NCI-H510A treated with DMSO at 0.1 percent for 48 hours (cell line): ENCODE measurements at places on chromosomes 5 and 9.
A peak's percentile ranks its signal among the peaks of the same experiment; 100 is the strongest.

- DNase-seq = no peak
These were observed 127.8 kb downstream of the PRR16 start for GRCh38 chr5:120591911-120592310.

DNA sequence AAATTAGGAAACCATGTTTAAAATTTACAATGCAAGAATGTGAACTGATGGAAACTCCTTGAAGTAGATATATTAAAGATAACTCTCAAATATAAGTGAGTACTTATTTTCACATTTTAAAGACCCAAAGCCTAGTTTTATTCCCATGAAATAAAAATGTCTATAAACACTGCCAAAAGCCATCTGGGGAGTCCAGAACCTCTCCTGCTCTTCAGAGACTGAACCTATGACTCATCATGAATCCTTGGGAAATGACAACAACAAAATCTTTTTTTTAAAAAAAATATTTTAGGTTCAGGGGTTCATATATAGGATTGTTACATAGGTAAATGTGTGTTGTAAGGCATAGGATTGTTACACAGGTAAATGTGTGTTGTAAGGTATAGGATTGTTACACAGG, 33.8 kb upstream of the FYB1 start:
- no peak for DNase-seq

GRCh38 chr9:132207839-132208615, 46.2 kb downstream of the NTNG2 start:
- no peak for DNase-seq

DNA sequence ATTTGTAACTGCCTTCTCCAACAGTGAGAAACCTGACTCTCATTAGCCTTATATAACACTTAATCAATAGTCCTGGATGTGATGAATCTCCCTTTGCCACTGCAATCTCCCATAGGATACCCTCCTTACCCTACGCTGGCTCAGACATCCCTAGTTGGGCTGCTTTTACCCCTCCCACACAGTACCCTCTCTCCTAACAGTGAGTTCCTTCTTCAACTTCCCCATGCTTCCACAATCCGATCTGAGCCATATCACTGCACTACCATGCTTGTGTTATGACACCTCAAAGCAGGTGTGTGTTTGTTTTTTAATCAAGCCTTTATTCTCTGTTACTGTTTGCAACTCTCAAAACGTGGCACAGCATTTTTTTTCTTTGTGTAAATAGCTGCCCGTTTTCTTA, 60.5 kb upstream of the C9orf72 start:
- no peak for DNase-seq

- no peak for DNase-seq
These were observed 117.5 kb downstream of the SLC1A3 start for GRCh38 chr5:36723912-36724311.

DNA sequence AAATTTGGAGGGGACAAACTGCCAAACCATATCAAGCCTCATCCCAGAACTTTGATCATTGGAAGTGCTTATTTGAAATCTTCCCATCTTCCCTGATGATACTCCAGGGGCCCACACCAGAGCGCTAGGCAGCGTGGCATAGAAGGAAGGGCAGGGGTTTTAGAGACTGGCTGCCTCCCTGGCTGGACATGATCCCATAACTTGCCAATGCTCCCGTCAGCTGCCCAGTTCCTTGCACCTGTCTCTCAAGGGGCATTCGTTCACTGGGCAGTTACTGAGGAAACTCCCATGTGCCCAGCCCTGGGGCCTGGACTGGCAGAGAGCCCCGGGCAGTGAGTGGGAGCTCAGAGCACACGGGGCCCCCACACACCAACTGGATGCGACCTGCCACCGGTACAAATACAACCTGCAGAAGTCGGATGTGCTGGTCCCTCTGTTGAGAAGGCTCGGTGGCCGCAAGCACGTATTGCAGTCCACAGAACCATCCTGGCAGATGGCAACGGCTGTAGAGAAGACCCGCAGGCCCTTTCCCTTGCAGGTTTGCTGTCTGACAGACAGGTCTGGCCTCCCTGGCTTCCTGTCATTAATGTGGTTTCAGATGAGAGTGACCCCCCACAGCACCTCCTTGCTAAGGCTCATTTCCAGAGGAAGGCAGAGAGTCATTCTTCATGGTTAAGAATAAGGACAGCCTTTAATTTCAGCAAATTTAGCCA, 122.4 kb downstream of the MVB12B start:
- DNase-seq = peak; percentile 26

DNA sequence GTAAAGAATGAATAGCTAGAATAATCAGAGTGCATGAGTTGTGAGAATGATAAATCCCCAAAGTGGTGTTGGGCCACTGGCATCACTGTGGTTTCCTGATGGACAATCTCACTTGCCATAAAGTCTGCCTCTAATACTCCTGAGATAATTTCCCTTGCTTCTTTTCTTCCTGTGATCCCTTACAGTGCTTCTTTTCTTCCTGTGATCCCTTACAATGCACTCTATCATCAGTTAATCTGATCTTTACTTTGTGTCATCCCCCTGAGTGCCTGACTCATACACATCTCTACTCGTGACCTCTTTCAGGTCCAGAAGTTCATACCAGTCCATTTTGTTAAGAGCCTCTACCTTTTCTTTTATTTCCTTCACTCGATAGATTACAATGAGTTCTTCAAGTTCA, 418.3 kb downstream of the HCN1 start:
- no peak for DNase-seq

DNA sequence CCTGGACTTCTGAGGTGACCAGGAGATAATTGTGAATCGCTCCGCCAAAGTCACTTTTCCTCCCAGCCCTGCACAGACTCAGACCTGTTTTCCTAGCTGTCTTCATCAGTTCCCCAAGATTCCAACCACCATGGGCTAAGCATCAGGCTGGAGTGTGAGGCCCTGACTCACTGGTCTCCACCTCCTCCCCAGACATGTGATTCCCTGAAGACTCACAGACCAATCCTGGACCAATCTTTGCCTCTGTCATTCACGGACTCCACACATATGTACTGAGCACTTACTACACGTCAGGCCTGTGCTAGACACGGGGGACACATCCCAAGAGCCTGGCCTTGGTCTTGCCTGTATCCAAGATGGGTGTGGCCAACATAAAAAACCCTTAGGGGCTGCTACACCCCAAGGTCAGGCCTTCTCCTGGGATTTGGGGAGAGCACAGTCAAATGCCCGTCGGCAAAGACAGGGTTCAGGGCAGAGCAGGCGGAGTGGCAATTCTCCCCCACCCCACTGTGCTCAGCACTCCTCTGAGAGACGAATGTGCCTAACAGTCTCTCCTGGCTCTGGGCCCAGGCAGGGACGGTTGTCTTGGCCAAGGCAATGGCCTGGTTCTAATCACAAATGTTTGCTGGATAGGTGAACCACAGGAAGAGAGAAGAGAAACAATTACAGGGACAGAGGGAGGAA, 11.9 kb downstream of the EEIG1 start:
- no peak for DNase-seq

DNA sequence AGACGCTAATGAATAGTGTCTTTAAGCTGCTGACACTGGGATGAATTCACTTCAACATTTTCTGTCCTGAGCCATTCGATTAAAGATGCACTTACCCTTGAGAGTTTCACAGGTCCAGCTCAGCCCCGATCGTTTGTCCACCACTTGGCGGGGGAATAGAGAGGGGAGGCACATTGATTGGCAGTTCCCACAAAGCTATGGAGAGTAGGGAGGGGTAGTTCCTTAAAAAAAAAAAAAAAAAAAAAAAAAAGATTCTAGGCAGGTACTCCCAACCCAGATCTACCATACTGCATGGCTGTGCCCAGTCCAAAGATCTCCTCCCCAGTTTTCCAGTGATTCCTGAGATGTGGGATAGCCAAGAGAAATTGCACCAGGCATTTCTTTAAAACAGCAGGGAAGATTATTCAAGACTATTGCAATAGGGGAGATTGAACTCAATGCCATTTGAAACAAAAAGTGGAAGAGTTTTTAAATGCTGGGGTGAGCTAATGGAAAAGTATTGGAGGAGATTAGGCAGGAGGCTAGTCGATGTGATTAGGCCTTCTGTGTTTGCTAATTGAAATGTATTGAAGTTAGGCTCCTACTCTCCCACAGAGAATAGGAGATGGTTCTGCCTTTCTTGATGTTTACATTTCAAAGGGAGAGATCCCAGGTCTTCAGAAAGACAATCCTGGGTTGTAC, 2217.4 kb upstream of the WWC1 start:
- no peak for DNase-seq

- DNase-seq = peak; percentile 53
These were observed 20.4 kb downstream of the CRB2 start for GRCh38 chr9:123376218-123377071.

GRCh38 chr9:127004946-127005769, 90.6 kb downstream of the RALGPS1 start:
- DNase-seq = no peak

GRCh38 chr9:95482621-95483020, 34.1 kb downstream of the PTCH1 start:
- DNase-seq = no peak

DNA sequence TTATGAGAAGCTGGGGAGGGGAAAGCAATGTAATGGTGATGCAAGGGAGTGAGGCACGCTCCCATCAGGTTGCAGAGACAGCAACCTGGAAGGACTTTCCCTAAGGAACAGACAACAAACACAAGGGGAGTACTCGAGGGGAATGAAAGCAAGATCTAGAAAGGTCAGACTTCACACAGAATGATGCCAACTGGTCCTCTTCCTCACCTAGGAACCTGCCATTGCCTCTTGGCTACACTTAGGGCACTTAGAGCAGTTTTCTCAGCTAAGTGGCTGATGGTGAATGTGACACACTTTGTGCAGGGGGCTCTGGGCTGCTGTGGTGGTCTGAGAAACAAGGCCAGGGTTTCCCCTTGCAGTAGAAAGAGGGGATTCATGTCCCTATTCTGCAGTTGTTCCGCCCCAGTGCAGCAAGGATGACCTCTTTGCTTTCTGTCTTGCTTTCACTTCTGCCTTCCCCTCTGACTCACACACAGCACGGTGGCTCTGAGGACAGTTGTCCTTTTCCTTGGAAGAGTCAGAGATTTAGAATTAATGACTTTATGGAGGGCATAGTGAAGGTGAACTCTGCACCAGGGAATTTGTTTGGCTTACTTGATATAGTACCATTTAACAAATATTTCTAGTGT, 394.0 kb upstream of the KLF4 start:
- DNase-seq = no peak

DNA sequence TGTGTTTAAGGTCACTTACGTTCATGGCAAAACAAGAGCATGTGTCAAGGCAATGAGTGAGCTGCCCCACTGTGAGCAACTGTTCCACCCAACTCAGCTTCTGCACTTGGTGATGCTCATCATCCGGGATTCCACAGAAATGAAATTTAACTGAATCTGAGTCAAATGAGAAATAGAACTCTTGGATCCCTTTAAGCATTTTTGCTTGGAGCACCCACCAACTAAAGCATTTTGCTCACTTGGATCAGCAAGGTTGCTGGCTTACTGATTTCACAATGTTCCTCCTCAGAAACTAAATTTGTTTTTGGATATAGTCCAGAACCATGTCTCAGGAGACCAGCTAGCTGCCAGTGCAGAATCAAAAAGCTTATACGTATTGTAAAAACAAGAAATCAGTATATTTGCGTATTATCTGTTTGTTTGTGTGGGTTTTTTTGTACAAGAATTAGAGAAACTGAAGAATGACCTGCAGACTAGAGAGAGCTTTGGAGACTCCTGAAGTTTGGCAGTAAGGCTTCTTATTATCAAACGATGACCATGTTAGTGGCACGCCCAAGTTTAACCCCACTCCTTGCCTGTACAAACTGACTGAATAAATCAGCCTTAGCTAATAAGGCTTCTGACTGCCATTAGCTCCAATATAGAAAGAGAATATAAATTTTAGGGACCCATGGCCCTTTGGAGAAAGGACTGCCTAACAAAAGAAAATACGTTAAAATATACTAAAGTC, 153.8 kb upstream of the FST start:
- DNase-seq = no peak

DNA sequence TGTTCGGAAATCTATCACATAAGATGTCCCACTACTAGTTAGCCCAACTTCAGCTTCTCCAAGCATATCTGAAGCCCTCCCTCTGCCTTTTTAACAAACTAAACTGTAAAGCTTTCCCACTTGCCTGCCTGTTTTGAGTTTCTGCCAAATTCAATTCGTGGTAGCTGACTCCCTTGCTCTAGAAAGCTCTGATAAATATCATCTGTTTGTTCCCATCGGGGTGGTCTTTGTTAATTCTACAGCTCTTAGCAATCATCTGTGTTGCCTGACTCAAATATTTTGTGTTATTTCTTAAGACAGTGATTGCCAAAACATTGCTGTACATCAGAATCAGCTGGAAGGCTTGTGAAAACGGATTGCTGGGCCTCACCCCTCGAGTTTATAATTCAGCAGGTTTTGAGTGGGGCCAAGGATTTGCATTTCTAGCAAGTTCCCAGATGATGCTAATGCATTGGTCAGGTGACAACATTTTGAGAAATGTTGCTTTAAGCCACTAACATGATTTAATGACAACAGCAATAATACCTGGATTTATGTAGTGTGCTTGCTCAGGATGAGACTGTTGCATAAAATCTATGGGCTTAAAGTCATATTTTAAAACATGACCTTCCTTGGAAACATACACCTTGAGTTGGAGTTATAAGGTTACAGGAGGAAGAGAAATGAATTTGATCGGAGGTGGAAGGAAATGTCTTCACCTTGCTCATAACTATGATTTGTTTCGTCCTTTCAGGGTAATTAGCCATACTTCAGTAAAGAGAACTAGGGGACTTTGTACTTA, 631.9 kb downstream of the PSAT1 start:
- no peak for DNase-seq

DNA sequence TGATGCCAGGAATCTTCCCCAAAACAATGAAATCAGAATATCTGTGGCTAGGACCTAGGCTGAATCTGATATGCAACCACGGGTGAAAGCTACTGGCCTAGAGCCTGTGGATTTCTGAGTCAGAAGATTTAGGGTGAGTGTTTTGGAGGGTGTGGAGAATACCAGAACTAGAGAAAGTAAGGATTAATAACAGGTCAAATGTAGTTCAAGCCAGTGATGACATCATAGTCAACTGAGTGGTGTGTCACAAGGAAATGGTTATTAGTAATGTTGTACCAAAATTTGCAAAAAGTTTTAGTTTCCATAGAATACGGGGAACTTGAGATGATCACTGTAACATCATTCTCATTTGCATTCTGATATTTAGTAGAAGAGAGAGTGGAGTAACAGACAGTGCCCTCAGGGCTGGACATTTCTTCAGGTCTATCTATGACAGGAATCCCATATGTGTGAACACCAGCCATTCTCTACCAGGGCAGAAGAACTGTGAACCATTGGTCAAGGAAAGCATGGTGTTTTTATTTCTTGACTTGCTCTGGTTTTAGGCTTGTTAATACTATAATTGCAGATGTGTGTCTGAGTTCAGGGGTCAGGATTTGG, 3.7 kb downstream of the GALNT12 start:
- no peak for DNase-seq

DNA sequence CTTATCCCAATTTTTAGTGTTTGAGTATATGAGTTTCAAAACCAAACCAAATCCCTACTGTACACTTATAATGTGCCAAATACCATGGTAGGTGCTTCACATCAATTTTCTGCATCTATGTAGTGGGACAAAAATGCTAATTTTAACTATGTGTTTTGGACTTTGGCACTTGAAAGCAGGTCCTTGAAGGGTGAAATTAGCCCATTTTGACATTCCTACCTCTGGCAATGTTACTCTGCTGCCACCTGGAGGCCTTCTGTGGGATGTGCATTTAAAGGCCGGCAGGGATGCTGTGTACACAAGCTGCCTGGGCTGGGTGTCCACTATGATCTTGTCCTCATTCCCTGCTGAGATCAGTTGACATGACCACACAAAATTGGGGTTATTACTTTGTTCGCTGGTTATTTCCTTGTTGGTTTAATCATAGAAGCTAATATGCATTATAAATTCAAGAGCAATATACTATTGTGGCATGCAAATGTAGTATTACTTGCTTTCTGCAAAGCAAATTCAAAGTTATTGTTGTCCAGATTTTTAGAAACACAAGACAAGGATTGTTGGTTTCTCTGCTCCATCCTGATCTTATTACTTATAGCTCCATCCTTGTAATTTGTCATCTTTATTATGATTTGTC, 166.8 kb downstream of the ARHGEF28 start:
- peak; percentile 34 for DNase-seq
